ENCODE measurements at places on chromosomes 4 and X. TPM values are rescaled to one million over a fixed set of nuclear protein-coding genes. Genes with fewer than 3 reads are reported as not detected.

The RBM47 gene
- 25.9 TPM for polyA plus RNA-seq

GRCh38 chrX:57918750-57919436, 8.6 kb upstream of the ZXDA start:
- H3K4me3 ChIP-seq: no peak overlapping the region
- no peak overlapping the region for H3K27ac ChIP-seq
- no peaks in the 10 kb centered on the region for H3K36me3 ChIP-seq
- H3K4me1 ChIP-seq: no peaks in the 10 kb centered on the region
- H3K27me3 ChIP-seq: no peaks in the 10 kb centered on the region

GRCh38 chrX:140701480-140701879, 8.1 kb upstream of the LINC00632 start:
- DNase-seq: peak; percentile 53
- H3K36me3 ChIP-seq: no peaks in the 10 kb centered on the region
- H3K4me1 ChIP-seq: no peaks in the 10 kb centered on the region
- no peak overlapping the region for H3K27ac ChIP-seq
- no peak overlapping the region for H3K4me3 ChIP-seq

- H3K27me3 ChIP-seq: no peaks in the 10 kb centered on the region
- DNase-seq: no peak
- H3K36me3 ChIP-seq: no peaks in the 10 kb centered on the region
- H3K4me1 ChIP-seq: no peaks in the 10 kb centered on the region
These were observed 1330.6 kb upstream of the ADGRL3 start for GRCh38 chr4:59869559-59869958.
